Cardiac fibroblast (primary cell): ENCODE measurements at places on chromosomes 2 and 18.
A peak's percentile ranks its signal among the peaks of the same experiment; 100 is the strongest.

DNA sequence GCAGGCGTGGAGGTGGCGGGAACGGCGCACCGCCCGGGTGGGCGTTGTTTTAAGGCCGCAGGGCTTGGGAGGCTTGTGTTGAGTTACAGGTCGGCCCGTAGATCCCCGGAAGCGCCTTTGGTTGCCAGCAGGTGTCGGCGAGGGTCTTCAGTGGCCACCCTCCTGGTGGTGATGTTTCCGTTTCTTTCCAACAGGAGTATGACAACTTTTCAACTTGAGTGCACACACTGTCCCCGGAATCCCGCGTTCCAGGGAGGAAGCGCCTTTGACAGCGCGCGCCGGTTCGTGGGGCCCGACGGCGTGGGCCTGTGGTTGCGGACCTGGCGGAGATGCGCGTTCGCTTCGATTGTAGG lies 1.0 kb upstream of the HDAC4 start:
- no peak for DNase-seq

DNA sequence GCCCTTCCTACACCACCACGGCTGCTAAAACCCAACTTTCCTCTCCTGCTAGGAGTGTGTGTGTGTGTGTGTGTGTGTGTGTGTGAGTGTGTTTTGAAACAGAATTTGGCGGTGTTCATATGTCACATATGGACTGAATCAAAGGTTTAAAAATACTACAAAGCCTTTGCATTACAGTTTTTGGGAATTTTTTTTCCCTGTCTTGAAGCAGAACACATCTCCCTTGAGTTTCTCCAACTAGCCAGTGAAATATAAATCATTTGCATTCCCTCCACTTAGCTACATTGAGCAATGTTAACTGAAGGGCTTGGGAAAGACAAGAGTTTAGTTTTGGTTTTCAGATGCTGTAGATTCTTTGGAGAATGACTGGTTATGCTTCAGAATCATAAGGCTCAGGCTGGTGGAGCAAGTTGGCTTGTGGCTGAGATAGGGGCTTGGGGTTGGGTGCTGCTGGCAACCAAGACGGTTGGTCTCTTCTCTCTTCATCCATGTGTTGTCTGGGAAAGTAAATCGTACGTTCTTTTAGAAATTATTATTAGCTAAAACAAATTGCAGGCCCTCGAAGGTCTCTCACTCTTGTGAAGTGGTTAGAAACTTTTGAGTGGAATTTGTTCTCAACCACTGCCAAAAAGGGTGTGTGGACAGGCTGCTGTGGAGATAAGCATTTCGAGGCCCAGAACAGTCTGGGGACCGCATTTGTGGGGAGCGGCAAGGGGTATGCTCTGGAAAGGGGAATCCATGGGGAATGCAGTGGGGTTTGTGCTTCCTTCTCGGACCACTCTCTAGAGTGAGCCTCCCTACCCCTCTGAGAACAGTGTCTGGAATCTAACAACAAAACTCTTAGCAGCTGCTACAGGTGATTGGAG lies 1.4 kb downstream of the NRP2 start:
- peak; percentile 78 for DNase-seq

GRCh38 chr2:136126021-136126420 lies 8.1 kb upstream of the CXCR4 start:
- DNase-seq, result no peak

DNA sequence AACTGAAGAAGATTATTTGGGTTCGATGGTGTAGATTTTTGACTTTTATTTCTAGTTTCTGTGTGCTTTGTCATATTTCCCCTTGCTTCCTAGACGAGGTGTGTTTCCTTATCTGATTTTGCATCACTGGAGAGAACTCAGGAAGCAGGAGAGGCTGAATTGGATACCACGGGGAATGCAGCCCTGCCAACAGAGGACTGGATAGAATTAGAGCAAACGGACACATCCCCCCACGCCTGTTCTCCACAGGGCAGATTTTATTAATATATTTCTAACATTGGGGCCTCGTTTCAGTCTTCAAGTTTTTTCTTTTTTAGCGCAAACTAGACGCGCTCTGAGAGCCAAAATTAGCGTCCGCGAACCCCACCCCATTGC lies 678 bp upstream of the VAPA start:
- DNase-seq, result no peak
